ENCODE measurements at places on chromosomes 12 and 14.

- no peak for DNase-seq
These were observed 30.2 kb upstream of the ANKRD9 start for GRCh38 chr14:102539544-102540314.

GRCh38 chr14:83828406-83828805 is 1701.5 kb upstream of the FLRT2 start:
- DNase-seq, result no peak

- DNase-seq, result no peak
These were observed 28.2 kb upstream of the CD27 start for GRCh38 chr12:6416596-6416995.

- DNase-seq, result no peak
These were observed 77.8 kb upstream of the CNOT2 start for GRCh38 chr12:70165450-70165849.

DNA sequence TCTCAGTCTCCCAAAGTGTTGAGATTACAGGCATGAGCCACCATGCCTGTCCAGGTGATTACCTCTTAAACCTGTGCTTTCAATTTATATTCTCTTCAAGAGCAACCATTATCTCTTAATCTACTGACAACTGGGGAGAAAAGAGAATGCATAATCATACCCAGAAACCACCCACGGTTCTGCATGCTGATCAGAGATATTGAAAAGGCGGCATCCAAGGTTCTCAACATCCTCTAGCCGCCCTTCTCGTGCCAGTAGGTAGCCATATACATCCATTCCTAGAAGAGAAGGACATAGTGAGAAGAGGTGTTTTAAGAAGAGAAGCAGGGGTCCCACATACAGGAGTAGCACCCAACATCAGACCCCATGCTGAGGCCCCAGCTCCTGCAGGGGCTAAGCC is 20.8 kb downstream of the ANAPC7 start:
- DNase-seq, result no peak

DNA sequence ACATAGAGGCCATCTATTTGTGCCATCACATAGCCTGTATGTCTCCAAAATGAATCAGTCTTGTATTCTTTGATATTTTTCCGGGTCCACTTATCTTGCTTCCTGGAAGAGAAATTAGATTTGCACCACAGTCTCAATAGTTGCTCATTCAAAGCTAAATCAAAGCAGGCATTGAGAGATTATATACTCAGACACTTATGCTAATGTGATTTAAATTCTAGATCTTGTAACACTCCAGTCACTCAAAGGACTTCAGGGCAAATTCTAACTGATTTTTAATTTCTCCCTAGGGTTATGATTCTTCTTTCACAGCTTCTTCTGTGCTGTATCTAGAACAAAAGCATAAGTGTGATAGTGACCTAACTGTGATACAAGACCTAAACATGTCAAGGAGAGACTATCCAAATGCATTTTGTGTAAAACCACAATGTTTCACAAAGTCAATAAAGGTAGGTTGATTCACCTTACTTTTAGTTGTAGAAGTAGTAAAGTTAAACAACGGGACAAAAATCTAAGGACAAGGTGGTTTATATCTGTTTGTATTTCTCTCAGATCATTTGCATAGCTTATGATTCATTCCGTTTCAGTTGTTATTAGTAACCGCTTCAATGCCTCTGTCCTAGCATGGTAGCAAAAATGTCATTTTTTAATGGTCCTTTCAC is 26.8 kb downstream of the PLBD1 start:
- DNase-seq, result no peak

DNA sequence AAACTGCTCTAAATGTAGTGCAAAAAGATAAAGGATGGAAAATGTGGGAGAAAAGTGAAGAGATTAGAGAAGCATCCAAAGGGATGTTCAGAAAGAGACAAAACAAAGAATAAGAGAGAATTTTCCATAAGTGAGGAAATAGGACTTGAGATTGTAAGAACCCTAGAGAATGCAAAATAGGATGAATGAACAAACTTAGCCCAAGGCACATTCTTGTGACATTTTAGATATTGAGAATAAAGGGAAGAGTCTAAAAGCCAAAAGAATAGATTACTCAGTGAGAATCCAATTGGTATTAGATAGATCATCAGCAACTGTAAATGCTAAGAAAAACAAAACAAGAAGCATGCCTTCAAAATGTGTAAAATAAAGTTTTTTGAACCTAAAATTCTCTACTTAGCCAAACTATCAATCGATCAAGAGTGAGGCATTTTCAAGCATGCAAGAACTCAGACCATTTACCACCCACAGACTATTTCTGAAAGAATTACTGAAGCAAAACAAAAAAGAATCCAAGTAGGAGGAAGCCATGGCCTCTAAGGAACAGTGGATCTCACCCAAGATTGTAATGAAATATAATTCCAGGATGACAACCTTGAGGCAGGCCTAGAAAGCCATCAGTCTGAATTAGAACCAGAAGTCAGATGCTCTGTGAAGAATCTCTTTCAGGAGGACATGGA is 33.5 kb downstream of the DYRK2 start:
- no peak for DNase-seq

- no peak for DNase-seq
These were observed 236.5 kb downstream of the DPF3 start for GRCh38 chr14:72657214-72657921.

DNA sequence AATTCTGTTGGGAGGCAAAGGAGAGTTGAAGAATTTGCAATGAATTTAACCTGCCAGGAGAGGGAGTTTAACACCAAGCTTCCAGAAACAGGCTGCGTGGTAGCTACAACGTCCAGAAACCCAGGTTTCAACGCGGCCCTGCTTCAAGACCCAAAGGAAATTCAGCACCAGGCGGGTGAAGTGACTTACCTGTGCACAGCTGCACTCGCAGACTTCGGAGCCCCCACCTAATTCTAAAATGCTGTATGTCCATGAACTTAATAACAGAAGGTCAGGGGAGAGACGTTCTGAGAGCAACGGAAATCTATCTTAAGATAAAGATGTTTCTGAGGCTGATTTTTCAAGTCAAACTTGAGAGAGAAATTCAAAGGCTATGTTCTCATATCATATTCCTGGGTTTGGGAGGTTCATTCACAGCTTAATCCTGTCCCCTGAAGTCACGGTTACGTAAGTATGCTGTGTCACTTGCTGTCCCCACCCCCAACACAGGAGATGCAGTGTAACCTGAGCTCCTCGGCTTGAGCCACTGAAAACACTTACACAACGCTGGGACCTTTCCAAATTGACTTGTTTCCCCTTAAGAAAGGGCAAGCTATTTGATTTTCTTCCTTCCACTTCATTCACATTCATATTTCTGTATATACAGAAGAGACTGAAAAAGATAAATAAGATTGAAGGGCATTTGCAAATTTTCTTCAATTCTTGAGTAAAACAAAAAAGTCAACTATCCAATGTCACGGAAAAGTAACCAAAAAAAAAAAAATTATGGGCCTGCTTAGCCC is 22.7 kb downstream of the CLIP1 start:
- DNase-seq, result peak; percentile 35

- no peak for DNase-seq
These were observed 1.9 kb upstream of the CD27 start for GRCh38 chr12:6442836-6443235.

GRCh38 chr12:8912914-8913313 is 1.4 kb upstream of the PHC1 start:
- no peak for DNase-seq

DNA sequence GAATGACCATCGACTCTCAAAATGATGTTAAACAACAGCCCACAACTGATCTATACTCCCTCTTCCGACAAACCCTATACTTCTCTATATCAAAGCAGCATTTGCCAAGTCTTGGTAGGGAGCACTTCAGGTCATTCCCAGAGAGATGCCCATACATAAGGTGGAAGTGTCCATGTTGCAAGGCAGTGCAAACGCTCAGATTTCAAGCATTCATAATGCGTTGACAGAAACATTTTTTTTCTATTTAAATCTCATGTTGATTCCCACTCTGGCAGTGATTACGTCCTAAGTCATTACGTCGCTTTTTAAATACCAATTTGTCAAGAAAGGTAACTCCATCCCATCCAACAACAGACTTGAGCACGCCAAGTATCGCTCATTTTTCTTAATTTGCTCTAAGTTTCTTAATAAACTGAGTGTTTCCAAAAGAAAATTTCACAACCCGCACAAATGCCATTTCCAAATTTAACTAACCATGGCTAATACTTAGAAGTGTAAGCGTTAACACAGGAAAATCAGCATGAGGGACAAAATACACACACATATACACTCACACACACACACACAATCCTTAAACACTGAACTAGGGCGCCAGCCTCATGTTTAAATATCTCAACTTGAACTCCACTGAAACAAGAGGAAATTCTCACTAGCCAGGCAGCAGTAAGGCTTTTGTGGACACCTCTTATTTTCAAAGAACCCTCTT is 1.1 kb downstream of the GXYLT1 start:
- DNase-seq, result no peak

DNA sequence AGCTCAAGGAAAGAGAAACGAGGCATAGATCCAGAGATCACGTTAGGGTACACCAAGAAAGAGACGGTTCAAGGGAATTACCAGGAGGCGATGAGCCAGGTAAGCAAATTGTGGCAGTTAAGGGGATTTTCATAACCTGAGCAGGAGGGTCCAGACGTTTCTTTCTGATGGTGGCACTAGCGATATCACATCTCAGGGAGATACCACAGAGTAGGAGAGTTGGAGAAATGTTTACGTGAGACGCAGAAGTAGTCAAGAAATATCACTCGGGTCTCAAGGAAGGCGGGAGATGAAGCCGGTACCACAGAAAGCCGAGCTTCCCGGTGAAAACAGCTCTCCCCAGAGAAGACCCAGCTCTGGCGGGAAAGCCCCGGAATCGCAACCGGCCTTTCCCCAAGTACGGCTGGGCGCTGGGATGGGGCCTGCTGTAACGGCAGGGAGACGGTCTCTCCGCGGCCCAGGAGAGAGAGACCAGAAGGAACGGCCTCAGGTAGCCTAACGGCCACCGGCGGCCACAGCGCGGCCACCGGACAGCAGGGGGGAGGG is 485 bp downstream of the SENP1 start:
- DNase-seq, result peak; percentile 50

- no peak for DNase-seq
These were observed 88.2 kb downstream of the TMX1 start for GRCh38 chr14:51328064-51328771.

DNA sequence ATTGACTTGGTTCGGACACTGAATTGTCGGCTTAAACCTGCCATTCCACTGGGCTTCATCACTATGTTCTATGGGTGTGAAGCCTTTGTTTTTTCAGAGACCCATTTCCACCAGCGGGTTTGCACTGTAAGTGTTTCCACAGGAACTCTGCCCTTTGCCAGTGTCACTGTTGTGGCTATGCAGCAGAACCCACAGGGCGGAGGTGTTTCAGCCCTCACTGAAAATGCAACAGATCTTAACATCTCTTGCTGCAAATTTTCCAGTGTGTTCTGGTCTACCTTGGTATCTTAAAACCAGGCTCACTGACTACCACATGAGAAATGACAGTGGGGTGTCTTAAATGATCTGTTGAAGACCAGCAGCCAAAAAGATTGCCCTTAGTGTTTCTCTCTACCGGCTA is 21.1 kb downstream of the PRKCH start:
- DNase-seq, result peak; percentile 77

GRCh38 chr14:93980456-93981201 is 4.3 kb upstream of the ASB2 start:
- no peak for DNase-seq

- DNase-seq, result no peak
These were observed 1012.0 kb downstream of the FLRT2 start for GRCh38 chr14:86541972-86542371.

- DNase-seq, result no peak
These were observed 54.3 kb downstream of the PEBP1 start for GRCh38 chr12:118190266-118190665.

DNA sequence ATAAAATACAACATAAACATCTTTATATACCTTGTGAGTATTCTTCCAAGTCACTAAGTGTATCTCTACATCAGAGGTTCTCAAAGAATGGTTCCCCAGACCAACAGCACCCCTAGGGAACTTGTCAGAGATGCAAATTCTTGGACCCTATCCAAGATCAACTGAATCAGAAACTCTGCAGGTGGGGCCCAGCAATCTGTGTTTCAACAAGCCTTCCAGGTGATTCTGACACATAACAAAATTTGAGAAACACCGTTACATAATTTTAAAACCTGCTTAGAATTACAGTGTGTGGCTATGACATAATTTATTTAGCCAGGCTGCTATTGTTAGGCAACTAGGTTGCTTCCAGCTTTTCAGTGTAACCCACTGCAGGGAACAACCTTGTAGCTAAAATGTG is 49.8 kb downstream of the NTN4 start:
- no peak for DNase-seq

GRCh38 chr14:55180006-55180405 is 11.4 kb downstream of the DLGAP5 start:
- no peak for DNase-seq

- no peak for DNase-seq
These were observed 36.8 kb upstream of the SPTSSA start for GRCh38 chr14:34498684-34499412.

DNA sequence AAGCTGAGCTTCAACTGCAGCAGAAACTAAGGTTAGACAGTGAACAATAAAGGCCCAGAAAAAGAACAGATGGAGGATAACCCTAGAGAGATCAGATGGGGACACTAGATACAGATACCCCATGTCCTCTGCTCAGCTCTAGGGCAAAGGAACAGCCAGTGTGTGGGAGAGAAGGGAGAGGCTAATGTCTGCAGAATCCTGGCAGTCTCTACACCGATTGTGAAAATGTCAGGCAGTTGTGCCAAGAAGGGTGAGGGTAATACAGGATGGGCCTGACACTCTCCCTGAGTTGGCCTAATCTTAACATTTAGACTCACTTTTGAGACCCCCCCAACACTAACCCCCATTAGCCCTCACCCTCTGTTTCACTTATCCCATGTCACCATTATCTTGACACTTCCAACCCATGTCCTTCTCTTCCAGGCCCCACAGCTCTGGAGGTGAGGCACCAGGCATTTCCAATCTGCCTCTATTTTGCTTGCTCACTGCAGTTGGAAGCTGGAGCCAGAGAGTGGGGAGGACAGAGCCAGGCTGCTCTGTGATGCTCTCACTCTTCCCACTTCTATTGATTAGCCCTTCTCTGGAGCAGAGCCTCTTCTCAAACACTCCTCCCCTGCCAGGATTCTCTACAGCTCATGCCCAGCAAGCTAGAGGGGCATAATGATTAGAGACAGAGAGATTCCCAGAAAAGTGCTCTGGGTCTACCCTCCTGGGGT is 3.0 kb upstream of the BLOC1S1 start:
- DNase-seq, result no peak

GRCh38 chr12:76460807-76461206 is 98.8 kb downstream of the OSBPL8 start:
- DNase-seq, result no peak

- no peak for DNase-seq
These were observed 11.4 kb upstream of the BCAT1 start for GRCh38 chr12:24960222-24960855.

DNA sequence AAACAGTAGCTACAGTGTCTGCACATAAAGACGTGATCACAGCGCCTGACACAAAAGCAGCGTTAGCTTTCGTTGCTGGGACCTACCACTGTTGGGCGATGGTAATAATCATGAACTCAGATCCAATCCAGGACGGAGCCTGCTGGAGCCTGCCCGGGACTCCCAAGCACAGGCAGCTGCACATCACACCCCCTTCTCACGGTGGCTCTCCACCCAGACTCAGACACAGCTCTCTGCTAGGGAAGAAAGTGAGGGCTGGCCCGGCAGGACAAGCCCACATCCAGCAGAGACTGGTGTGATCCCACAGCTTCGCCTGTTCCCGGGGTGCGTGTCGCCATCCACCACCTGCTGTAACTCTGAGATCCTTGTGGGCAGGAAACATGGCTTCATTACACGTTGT is 49.9 kb upstream of the FOXN3 start:
- DNase-seq, result no peak

GRCh38 chr12:75212072-75212471 is 2.4 kb upstream of the KCNC2 start:
- no peak for DNase-seq

- DNase-seq, result no peak
These were observed 291.8 kb upstream of the G2E3 start for GRCh38 chr14:30267141-30267540.
